T-helper 22 cell (primary cell): ENCODE measurements at places on chromosomes 11 and 22.

DNA sequence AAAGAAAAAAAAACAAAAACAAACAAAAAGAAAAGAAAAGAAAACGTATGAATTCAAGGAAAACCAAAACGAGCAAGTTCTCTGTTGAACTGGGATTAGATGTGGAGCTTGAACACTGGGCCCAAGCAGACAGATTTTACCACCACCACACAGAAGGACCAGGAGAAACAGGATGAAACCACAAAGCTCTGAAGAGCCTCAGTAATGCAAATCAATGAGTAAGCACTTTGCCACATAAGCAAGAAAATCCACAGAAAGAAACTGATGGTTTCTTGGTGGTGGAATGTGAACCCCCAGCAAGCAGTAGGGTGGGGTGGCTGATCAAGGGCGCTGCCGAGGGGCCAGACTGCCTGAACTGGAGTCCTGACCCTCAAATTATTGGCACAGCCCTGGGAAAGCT lies 50.9 kb upstream of the NFRKB start:
- DNase-seq, result no peak

DNA sequence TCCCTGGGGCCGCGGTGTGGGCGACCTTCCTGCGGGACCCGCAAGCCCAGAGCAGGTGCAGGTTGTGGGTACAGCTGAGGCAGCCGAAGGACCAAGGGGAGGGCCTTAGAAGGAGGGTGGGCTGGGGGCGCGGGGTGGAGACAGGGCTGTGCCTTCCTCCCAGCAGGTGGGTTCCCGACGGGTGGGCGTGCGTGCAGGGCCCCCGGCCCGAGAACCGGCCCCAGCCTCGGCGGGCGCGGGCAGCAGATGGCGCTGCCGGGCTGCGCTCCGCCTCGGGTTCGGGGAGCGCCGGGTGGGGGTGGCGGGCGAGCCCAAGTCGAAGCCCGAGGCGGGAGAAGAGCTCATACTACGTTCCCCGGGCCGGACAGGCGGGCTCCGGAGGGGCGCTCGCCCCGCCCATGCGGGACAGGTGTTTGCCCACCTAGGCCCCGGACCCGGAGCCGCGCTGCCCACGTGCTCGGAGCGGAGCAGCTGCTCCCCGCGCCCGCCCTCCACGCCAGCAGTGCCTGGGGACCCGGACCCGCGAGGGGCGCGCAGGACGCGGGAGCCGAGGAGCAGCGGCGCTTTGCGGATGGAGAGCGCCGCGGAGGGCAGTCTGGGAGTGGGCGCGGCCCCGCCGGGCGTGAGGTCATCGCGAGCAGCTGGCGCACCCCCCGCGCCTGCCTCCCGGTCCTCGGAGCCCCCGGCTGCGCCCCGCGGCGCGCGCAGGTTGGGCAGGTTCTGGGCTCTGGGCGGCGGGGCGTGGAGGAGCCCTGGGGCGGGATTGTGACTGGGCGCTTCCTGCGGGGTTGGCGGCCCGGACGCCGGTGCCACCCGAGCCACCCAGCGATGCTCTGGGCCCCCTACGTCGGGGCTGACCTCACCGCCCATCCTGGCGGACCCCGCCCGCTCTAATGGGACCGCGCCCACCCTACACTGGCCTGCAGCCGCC lies 25.3 kb downstream of the DUSP8 start:
- DNase-seq, result no peak

DNA sequence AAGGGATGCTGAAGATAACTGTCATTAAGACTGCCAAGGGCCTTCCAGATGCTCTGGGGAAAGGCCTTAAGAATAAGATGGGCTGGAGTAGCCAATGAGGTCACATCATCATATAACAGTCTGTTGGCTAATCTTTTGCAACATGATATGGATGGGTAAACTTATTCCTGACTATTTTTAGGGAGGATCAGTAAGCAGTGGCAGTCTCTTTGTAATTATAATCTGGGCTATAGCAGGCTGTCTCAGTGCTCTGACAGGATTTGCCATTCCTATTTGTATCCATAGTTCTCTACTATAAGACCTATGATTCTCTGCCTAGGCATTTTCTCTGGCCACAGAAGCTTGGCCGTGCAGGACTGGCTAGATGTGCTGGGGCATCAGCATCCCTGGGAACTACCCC lies 16.1 kb upstream of the CALCB start:
- no peak for DNase-seq

- DNase-seq, result no peak
Observed at GRCh38 chr11:21723678-21724077, 469.2 kb upstream of the ANO5 start.

GRCh38 chr11:122167100-122167499 lies 51.1 kb upstream of the BLID start:
- DNase-seq, result no peak

DNA sequence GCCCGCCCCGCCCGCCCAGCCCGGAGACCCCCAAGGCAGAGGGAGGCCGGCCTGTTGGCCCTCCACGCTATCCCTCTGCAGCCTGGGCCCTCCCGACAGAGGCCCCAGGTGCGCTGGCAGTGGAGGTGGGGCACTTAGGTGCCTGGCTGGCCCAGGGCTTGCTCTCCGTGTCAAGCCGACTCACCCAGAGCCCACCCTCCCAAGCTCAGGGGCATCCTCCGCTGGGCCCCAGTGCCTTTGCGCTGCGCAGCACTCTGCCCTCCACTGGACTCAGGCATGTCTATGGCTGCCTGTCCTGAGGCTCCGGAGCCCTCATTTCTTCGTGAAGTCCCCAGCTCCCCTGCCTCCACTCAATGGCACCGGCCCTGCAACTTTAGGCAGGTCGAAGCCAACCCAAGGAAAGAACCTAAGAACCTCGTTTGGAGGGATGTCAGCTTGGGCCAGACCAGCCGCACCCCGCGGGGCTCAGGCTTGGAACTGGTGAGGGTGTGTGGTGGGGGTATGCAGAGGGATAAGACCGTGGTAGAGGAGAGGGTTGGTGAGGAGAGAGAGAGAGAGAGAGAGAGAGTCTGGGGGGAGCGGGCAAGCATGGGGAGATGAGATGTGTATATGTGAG lies 6.1 kb downstream of the SMIM45 start:
- DNase-seq, result no peak

GRCh38 chr11:4095509-4096230 lies 1.1 kb downstream of the RRM1 start:
- DNase-seq, result no peak

- no peak for DNase-seq
Observed at GRCh38 chr22:37186997-37187522, 987 bp downstream of the C1QTNF6 start.

GRCh38 chr11:22707119-22707899 lies 40.9 kb downstream of the GAS2 start:
- no peak for DNase-seq

DNA sequence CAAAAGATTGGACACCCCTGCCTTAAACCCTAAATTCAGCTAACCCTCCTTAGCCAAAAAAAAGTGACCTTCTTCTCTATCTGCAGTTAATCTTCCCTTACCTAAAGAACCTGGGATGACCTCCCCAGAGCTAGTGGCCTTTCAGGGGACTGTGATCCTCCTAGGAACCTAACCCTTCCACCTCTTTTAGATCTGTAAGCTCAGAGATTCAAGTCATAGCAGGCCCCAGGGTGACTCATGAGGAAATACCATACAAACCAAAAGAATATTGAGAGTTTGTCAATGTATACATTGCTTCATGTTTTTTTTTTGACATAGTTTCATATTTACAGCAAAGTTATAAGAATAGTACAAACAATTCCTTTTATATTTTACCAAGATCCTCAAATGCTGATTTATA lies 38.3 kb upstream of the CXCR5 start:
- DNase-seq, result no peak

- DNase-seq, result no peak
Observed at GRCh38 chr22:45455212-45455611, 41.7 kb downstream of the RIBC2 start.

DNA sequence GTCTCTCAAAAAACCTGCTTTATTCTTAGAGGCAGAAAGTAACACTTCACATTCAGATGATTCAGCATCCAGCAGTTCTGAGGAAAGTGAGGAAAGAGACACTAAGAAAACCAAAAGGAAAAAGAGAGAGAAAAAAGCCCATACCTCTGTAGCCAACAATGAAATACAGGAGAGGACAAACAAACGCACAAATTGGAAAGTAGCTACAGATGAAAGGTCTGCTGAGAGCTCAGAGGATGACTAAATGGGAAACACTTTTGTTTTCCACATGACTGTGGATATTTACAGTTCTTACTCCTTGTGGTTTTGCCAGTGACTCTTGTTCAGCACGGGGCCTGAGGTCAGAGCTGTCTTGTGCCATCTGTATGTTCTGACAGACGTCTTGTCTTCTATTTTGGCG lies 3.8 kb downstream of the TIMM8B start:
- DNase-seq, result no peak

DNA sequence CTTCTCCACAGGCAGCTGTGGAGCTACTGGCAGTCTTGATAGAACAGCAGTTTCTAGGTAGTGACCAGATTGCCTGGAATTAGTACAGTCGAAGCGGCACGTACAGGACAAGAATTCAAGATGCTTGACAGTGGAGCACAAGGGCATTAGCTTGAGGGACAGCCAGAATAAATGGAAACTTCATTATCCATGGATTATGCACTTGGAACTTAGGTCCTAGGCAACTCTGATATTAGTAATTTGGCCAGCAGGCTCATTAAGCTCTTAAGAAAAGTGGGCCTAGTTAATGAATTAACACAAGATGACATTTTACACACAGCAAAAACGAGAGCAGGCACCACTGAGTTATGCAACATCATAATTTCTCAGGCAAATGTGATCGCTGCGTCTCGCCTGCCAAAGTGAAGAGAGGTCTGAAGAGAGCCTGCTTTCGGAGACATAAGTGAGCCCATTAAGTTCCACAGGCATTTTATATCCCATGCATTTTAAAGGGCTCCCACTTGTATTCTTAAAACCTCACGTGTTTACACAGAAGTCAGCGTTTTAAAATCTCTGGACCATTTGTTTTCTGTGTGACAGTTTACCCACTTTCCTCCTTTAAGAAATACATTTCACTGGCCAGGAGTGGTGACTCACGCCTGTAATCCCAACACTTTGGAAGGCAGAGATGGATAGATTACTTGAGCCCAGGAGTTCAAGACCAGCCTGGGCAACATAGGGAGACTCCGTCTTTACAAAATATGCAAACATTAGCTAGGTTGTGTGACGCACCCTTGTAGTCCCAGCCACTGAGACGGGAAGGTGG lies 66.2 kb downstream of the COMMD9 start:
- no peak for DNase-seq

GRCh38 chr11:116072601-116073410 lies 568.6 kb upstream of the CADM1 start:
- DNase-seq, result no peak

DNA sequence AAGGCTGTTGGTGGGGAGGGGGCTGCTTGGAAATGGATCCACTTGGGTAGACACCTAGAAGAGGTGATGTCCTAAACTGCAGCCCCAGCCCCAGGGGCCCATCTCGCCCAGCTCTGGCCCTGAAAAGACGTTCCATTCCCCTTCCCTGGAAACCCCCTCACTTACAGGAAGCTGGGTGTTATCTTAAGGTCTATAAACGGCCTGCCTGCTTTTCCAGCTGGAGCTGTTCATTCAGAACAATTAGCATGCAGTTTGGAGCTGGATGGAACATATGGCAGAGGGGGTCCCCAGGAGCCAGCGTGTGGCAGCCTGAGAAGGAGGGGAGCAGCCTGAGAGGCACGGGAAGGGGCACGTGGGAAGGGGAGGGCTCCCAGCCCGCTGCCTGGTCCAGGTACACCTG lies 139.6 kb downstream of the PKNOX2 start:
- no peak for DNase-seq

DNA sequence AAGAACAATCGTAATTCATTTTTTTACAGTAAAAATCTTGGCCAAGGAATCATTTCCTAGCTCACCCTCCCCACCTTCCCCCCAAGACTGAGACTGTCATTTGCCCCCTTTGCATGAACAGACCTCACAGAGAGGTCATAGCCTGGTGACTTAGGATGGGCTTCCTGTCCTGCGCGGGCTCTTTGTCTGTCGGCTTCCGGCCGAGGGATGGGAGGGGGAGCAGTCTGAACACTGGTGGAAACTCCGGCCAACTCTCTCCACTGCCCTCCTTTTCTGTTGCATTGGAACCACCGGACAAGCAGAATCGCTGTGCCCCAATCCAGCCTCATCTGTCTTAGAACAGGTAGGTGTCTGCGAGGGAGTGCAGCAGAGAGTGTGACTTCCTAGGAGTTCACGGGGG lies 41.7 kb downstream of the TEAD1 start:
- no peak for DNase-seq

DNA sequence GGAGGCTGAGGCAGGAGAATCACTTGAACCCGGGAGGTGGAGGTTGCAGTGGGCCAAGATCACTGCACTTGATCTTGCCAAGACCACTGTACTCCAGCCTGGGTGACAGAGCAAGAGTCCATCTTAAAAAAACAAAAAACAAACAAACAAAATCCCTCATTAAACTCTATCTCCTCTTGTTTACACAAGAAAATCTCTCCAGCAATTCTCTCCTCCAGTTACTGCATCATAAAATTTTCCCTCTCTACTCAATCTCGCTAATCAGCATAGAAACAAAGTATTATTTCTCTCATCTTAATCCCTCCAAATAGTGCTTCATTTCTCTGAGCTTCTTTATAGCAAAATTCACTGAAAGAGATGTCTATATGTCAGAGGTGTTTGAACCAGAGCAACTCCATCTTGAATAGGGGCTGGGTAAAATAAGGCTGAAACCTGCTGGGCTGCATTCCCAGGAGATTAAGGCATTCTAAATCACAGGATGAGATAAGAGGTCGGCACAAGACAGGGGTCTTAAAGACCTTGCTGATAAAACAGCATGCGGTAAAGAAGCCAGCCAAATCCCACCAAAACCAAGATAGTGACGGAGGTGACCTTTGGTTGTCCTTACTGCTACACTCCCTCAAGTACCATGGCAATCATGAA lies 19.8 kb downstream of the MTMR2 start:
- DNase-seq, result no peak

- no peak for DNase-seq
Observed at GRCh38 chr11:63672936-63673539, 1.9 kb upstream of the ATL3 start.

DNA sequence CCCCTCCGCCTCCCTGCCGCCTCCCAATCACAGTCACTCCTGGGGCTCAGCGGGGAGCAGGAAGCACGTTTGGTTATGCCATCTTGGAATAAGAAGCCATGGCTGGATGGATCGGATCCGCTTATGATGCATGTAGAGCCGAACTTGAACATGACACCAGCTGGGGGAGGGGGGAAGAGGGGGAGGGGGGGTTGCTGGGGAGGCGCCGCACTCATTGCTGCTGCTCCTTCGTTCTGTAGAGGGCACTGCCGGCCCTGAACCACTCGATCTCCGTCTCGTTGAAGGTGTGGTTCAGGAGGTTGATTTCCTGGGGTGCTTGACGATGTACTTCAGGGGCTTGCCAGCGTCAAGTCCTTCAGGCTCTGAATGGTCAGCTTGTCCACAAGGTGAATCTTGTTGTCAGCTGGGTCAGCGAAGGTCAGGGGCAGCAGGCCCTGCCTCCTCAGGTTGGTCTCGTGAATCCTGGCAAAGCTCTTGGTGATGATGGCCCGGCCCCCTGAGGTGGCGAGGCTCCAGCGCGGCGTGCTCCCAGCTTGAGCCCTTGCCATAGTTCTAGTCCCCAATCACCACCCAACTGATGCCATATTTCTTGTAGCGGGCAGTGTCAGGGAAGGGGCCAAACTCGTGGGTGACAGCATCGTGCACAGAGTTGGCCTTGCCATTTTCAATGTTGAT lies 476.9 kb upstream of the ISX start:
- no peak for DNase-seq

GRCh38 chr22:38866399-38867123 lies 5.5 kb downstream of the CBX6 start:
- DNase-seq, result no peak

- no peak for DNase-seq
Observed at GRCh38 chr11:96579656-96580055, 189.8 kb downstream of the JRKL start.
